ENCODE measurements at places on chromosomes 4 and X.

DNA sequence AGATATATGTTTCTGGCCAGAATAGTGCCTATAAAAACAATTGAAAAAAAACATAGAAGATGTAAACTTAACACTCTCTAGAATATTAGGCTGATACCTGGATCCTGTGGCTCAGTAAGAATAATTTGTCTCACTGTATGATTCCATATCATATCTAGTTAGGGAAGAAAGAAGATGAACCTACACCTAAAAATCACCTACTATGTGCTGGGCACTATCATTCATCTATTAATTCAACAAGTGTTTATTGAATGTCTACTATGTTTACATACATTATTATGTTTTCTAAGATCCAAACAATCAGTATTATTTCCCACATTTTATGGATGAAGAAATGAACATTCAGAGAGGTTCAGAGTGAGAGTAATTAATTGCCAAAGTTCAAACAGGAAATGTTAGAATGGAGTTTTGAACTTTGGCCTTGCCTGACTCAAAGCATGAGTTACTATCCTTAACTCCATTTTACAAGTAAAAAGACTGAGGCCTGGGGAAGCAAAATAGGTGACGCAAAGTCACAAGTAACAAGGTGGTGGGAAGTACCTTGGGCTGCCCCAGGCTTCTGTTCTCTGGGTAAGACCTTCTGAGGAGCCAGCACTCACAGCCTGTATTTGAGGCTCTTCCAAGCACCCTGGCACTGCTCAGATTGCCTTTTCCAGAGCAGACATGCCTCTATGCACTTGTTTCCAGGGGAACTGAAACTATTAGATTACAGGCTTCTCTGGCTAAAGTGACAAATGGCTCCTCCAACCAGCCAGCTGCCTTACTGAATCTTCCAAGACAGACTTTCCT, 111.1 kb upstream of the ACSL4 start:
- DNase-seq = no peak

- DNase-seq = no peak
Observed at GRCh38 chr4:116480546-116480945, 604.8 kb downstream of the TRAM1L1 start.

- no peak for DNase-seq
Observed at GRCh38 chr4:125398263-125399002, 83.7 kb downstream of the FAT4 start.

DNA sequence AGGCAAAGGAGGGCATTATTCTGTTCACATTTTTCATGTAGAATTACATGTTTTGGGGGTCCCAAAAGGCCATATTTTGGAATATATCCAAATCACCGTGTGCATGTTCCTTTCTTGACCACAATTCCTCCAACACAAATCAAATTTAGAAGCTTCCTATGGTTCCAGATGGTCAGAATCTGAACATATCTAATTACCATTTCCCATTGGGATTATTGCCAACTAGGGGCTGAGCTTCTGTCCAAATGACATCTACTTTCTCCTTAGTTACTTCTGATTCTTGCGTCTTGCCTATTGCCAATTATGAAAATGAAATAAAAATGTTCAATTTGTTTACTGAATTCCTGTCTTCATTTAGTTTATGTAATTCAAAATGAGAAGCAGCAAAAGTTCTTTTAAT, 163.7 kb downstream of the CPE start:
- DNase-seq = no peak

GRCh38 chr4:7158991-7159390, 33.3 kb upstream of the SORCS2 start:
- no peak for DNase-seq

DNA sequence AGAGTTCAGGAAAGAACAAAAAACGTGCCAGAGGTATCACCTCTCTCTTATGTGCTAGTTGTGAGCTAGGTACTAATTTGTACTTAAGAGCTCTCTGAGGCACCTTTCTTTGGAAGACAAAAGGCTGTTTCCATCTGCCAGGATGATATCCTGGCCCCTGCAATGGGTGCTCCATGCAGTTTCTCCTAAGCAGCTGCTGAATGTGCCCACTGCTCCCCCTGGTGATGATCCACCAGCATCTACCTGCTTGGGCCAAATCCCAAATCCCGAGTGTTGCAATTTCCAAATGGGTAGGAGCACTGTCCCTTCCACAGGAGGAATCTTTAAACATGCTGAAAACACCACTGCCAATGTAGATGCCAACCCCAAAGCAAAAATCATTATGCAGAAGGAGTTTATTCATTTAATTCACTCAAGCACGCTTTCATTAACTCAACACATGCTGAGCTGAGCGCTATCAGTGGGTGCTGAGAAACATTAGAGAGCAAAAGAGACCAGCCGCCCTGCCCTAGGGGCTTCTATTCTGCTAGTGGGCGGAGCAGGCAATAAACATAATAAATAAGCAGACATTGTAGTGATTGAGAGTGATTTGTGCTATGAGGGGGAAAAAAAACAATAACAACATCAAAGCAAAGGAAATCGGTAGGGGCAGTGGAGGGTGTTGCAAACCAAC, 69.6 kb upstream of the C4orf50 start:
- DNase-seq = peak; percentile 5

DNA sequence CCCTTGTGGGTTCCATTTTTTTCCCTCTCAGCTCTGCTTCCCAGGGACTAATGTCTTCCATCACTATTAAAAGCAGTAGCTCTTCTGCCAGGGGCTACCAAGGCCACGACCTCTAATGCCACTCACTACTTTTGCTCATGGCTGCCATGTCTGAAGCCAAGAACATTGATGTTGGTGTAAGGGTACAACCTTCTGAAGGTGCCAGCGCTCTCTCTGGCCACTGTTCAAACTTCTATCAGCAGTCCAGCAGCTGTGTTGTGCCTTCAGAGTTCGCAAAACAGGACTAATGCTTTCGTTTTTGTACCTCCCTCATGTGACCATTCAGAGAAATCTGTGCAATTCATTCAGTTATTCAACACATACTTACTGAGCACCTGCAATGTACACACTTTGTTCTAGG, 121.5 kb upstream of the ENPEP start:
- DNase-seq = no peak

DNA sequence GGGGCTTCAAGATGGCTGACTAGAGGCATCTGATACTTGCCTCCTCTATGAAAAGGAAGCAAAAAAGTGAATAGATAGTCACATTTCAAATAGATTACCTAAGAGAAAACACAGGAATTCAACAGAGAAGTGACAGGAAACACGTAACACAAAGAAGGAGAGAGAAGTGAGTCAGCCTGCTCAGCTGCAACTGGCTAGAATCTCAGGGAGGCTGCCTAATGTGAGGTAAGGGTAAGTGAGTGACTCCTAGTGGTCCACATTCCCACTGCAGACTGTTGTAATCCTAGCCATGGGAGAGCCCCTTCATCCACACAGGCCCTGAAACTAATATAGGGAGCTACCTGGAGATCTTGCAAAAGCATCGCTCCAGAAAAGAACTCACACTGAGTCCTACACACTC, 179.2 kb downstream of the SLC7A11 start:
- DNase-seq = no peak

DNA sequence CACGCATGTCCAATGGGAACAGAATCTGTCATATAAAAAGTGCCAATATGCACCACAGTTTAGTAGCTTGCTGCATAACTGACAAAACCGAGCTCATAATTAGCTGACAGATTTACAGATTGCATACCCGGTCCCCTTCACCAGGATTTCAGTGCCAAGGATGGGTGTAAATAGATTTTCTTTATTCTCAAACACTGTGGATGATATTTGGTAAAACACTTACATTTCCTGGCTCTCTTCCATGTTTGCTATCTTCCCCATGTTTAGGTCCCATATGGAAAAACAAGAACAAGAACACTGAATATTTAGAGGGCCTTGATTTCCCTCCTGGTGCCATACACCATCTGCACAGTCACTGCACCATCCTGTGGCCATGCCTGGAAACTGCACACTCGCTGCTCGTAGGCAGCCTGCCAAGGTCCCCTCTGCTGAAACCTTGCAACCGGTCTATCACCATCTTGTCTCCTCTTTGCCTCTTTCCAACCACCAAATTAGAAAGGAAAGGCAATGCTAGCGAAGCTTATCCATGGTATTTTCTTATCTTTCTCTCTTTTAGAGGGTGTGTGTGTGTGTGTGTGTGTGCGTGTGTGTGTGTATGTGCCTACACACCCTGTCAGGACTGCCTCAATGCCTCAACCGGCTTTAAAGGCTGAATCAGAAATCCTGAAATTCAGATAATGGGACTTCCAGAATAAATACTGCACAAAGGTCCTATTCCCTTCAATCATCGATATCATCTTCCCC, 124.2 kb upstream of the MBNL3 start:
- no peak for DNase-seq

DNA sequence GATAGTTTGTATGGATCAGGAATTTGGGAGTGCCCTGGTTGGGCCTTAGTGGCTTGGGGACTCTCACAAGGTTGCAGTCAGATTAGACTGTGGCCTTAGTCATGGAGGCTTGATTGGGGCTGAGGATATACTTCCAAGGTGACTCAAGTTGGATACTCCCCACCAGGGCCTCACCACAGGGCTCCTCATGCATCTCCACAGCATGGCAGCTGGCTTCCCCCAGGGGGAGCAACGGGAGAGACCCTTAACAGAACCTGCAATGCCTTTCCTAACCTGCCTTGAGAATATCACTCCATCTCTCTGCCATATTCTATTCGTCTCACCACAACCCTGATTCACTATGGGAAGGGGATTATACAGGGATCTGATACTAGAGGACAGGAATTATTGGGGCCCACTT, 161.9 kb downstream of the RELL1 start:
- no peak for DNase-seq

DNA sequence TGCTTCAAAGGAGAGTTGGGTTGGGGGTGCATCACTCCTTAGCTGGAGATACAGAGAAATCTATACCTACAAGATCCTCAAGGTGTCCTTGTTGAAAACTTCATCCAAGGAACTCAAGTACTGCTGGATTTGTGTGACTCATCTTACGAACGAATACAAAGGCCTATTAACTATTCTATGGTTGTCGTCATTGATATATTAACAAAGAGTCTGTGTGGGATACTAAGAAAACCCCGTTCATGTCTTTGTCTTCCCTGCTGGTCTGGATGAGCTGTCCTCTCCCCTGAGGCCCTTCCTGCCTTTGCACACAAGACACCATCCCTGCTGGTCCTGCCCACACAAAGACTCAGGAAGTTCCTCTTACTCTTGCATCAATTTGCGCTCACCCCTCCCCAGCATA, 54.9 kb upstream of the IRF2 start:
- no peak for DNase-seq

- no peak for DNase-seq
Observed at GRCh38 chr4:141180991-141181761, 39.5 kb upstream of the ZNF330 start.

- DNase-seq = peak; percentile 38
Observed at GRCh38 chr4:40685300-40685699, 55.6 kb upstream of the RBM47 start.

DNA sequence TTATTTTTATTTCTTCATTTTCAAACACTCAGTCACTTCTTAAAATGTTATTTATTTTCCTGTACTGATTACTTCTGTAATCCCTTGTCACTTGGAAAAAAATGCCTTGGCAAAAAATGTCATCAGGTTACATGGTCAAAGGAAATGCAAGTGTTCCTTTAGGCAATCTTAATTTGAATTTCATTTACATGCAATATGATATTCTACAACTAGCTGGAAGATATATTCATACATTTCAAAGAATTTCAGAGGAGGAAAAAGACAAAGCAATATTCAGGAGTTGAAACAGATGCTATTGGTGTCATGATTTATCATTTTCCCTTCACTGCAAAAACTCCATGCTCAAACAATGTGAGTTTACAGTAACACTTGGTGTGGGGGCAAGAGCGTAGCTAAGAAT, 1316.6 kb downstream of the FSTL5 start:
- no peak for DNase-seq

DNA sequence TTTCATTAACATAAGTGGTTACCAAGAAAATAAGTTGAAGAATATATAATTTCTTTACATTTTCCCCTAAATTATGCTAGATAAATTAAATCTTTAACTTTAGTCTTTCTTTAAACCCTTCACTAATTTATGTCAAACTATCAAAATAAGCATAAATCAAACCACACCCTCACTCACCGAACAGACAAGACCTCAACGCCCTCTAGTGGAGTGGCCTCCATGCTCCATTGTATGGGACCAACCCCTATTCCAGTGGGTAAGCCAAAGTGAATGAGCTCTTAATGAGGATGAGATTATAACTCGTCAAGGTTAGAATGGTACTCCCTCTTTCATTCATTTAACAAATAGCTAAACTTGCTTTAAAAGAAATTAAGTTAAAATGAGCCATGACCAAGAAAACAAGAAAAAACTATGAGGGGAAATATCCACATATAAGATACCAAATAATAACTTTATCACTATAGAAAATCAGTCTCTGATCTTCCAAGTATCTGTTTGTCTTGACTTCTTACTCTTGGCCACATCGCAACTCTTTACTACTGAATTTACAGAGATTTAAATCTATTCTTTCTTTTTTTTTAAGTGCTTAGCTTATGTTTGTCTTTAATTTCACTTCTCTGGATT, 15.6 kb upstream of the BBS12 start:
- DNase-seq = no peak

- no peak for DNase-seq
Observed at GRCh38 chr4:11565899-11566298, 137.2 kb upstream of the HS3ST1 start.

DNA sequence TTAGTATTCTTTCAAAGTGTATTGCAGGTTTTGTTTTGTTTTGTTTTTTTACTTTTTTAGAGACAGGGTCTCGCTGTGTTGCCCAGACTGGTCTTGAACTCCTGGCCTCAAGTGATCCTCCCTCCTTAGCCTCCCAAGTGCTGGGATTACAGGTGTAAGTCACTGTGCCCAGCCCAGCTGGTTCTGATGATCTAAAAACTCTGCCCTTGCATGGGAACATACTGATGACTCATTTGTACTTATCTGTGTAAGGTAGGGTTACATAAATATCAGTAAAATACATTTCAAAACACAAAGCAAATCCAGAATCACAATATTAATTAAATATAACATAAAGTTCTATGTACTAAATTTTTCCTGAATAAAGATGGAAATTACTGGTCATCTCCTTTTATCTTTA, 7.4 kb upstream of the SLC9B1 start:
- no peak for DNase-seq

- DNase-seq = no peak
Observed at GRCh38 chr4:646460-646859, 21.1 kb downstream of the PDE6B start.

DNA sequence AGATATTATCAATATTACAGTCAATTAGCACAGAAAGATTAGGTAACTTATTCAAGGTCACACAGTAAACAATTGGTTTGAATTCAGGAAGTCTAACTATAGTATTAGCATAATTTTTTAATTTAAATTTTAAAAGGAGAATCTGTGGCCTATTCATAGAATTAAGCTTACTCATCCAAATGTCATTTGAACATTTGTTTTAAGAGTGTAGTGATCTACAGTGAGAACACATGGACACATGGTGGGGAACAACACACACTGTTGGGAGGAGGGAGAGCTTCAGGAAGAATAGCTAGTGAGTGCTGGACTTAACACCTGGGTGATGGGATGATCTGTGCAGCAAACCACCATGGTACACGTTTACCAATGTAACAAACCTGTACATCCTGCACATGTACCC, 48.3 kb downstream of the MEPE start:
- no peak for DNase-seq
